ENCODE measurements at places on chromosomes 11 and 22. TPM values are rescaled to one million over a fixed set of nuclear protein-coding genes. Genes with fewer than 3 reads are reported as not detected.

Gene MTMR2
- 19.7 TPM for total RNA-seq

Gene PRG2
- not detected for total RNA-seq

Gene TM7SF2
- 1.2 TPM for total RNA-seq

Gene CECR2
- total RNA-seq = 2.1 TPM

Gene WBP2NL
- 0.39 TPM for total RNA-seq

Gene CNIH2
- total RNA-seq = 0.34 TPM

Gene CBX7
- 7.4 TPM for total RNA-seq
